ENCODE measurements at places on chromosomes 7 and 10.

DNA sequence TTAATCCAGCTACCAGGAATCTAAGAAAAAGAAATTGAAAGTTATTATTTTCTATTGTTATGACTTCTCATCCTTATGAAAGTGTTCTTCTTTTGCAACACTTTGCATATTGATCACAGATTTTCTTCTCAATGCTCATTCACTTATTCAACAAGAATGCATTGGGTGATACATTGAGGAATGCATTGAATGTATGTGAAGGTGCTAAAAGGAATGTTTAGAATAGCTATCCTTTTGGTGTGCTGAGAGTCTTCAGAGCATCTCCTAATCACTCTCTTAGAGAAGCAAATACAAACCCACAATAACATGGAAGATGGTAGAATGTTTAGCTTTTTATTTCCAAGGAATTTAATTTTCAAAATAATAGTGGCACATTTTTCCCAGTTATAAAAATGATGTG, 122.1 kb upstream of the KMT2E start:
- no peaks in the 10 kb centered on the region for H3K27me3 ChIP-seq
- no peaks in the 10 kb centered on the region for H3K36me3 ChIP-seq
- no peaks in the 10 kb centered on the region for H3K4me1 ChIP-seq
- no peak overlapping the region for H3K27ac ChIP-seq

GRCh38 chr10:89536013-89536354, 590 bp upstream of the SLC16A12 start:
- H3K36me3 ChIP-seq: no peaks in the 10 kb centered on the region
- H3K27me3 ChIP-seq: peaks cover 35% of the 10 kb centered on the region
- H3K4me3 ChIP-seq: peak overlapping the region; percentile 30
- no peak overlapping the region for H3K27ac ChIP-seq

DNA sequence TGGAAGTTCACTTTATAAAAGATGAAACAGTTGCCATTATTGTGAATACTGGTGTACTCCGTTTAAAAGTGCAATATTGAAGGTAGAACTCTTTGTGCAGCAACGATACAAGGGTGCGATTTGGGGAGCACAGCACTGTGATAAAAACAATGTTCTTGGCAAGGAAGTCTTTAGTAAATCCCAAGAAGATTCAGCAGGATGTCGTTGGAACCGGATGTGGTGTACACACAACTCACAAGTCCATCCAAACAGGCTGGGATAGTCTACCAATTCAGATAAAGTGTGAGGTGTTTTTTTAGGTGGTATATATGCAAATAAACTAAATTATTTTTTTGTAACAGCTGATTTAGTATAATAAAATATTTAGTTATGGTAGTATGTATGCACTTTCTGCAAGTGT, 46.7 kb downstream of the ZNF777 start:
- no peak for DNase-seq
- peaks cover 5% of the 10 kb centered on the region for H3K4me1 ChIP-seq
- H3K27me3 ChIP-seq: peaks cover 9% of the 10 kb centered on the region
- no peak overlapping the region for H3K27ac ChIP-seq
- no peak overlapping the region for H3K4me3 ChIP-seq

DNA sequence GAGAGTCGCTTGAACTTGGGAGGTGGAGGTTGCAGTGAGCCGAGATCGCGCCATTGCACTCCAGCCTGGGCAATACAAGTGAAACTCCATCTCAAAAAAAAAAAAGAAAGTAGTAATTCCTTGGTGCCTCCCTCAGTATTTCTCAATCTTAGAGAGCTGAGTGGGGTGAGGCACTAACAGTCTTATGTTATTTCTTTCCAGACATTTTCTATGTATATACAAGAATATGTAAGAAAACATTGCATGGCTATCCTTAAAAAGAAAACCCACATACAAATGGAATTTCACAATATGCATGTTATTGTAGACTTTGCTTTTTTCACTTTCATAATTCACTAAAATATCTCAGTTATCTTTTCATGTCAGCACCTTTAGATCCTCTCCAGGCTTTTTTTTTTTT, 13.6 kb upstream of the SLF2 start:
- no peak overlapping the region for H3K4me3 ChIP-seq
- H3K4me1 ChIP-seq: peaks cover 27% of the 10 kb centered on the region
- no peak overlapping the region for H3K27ac ChIP-seq
- no peaks in the 10 kb centered on the region for H3K27me3 ChIP-seq

GRCh38 chr10:61642676-61643075, 20.1 kb upstream of the CABCOCO1 start:
- H3K4me3 ChIP-seq: no peak overlapping the region
- peak; percentile 96 for DNase-seq

DNA sequence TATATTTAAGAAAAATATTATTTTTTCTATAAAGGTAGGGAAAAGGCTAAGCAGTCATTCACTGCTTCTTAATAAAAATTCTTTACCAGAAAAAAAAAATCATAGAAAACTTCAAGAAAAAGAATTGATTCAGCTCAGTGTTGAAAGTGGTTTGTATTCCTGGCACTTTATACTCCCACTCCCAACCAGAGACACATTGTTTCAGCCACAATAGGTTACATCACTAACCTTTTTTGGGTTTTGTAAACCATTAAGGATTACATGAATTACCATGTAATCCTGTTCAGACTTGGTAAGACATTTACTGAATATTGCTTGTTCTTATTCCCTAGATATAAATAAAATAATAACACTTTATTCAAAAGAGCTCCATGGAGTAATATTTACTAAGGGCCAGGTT, 46.6 kb downstream of the MINPP1 start:
- no peaks in the 10 kb centered on the region for H3K4me1 ChIP-seq
- H3K36me3 ChIP-seq: peaks cover 3% of the 10 kb centered on the region
- H3K27me3 ChIP-seq: no peaks in the 10 kb centered on the region
- DNase-seq: no peak
- no peak overlapping the region for H3K4me3 ChIP-seq
- H3K27ac ChIP-seq: no peak overlapping the region

DNA sequence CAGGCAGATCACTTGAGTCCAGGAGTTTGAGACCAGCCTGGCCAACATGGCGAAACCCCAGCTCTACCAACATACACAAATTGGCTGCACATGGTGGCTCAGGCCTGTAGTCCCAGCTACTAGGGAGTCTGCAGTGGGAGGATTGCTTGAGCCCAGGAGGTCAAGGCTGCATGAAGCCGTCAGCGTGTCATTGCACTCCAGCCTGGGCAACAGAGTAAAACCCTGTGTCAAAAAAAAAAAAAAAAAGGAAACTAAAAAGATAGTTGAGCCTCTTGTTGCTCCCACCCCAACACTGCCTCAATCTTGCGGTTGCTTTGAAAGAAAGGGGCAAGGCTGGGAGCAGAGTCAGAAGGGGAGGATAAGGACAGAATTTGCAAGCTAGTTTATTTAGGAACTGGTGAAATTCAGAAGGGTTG, 69.9 kb downstream of the SYPL1 start:
- no peak overlapping the region for H3K27ac ChIP-seq
- H3K4me3 ChIP-seq: no peak overlapping the region
- DNase-seq: no peak
- H3K36me3 ChIP-seq: no peaks in the 10 kb centered on the region
- H3K4me1 ChIP-seq: peaks cover 8% of the 10 kb centered on the region
